ENCODE measurements at places on chromosomes 7 and 10.

DNA sequence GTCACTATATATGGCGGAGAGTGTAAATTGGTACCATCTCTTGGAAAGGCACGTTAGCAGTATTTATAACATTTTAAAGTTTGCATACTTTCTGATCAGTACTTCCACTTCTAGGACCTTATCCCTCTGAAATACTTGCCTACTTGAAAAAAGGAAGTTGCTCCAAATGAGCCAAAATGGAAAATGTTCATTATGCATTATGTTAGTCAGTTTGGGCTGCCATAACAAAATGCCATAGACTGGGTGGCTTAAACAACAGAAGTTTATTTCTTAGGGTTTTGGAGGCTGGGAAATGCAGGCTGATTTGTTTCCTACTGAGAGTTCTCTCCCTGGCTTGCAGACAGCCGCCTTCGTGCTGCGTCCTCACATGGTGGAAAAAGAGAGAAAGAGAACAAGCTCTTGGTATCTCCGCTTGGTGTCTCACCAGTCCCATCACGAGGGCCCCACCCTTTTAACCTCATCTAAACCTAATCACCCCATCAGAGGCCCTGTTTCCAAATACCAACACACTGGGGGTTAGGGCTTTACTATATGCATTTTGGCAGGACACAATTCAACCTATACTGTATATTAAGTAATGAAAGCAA lies 6.9 kb downstream of the SNX10 start:
- no peaks in the 10 kb centered on the region for H3K27me3 ChIP-seq
- no peak for DNase-seq
- no peak overlapping the region for H3K27ac ChIP-seq
- H3K4me3 ChIP-seq: no peak overlapping the region

- H3K4me3 ChIP-seq: no peak overlapping the region
- H3K27ac ChIP-seq: no peak overlapping the region
- H3K36me3 ChIP-seq: no peaks in the 10 kb centered on the region
- DNase-seq: no peak
- no peaks in the 10 kb centered on the region for H3K27me3 ChIP-seq
Observed at GRCh38 chr7:44368885-44369284, 43.5 kb upstream of the CAMK2B start.

DNA sequence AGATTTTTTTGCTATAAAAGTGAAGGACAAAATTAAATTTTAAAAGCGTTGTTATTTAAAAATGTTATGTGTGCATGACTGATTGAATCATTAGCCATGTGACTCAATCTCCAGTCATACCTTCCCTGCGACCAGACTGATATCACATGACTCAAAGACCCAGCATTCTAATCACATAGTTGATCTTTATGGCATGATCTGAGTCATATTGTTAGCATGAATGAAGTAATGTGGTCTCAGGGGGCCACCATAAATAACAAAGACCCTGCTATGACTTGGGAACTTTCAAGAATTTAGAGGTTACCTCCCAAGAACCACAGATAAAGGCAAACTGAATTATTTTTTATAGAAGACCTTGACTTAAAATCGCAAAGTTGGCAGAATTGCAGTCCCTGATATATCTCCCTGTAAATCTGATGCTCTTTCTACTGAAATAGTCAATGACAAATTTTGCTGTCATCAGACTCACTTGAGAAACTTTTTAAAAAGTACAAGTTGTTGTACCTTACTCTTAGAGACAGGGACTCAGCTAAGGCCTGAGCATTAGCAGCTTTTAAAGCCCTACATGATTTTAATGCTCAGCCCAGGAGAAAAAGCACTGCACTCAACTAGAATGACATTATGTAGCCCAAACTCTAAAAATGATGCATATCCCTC lies 717.3 kb downstream of the XPNPEP1 start:
- H3K4me3 ChIP-seq: no peak overlapping the region
- peaks cover 5% of the 10 kb centered on the region for H3K4me1 ChIP-seq
- peak; percentile 5 for DNase-seq
- no peaks in the 10 kb centered on the region for H3K27me3 ChIP-seq
- peak overlapping the region; percentile 6 for H3K27ac ChIP-seq

DNA sequence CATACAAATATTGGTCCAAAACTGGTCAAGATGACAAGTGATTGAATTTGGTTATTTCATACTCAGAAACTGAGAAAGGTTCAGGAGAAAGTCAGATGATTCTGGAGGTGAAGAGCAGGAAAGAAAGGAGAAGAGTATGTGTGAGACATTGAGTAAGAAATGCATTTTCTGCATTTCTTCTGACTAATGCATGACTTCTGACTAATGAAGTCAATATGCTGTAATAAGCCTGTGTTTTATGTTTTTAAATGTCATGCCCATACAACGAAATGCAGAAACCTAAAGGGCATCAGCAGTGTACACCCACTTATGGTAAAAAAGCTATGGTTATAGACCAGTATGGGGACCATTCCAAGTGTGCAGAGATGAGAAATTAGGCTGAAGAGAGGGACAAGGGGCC lies 1227.8 kb upstream of the SORCS1 start:
- H3K27ac ChIP-seq: no peak overlapping the region
- no peaks in the 10 kb centered on the region for H3K4me1 ChIP-seq
- H3K36me3 ChIP-seq: no peaks in the 10 kb centered on the region
- no peak overlapping the region for H3K4me3 ChIP-seq
- DNase-seq: no peak
- no peaks in the 10 kb centered on the region for H3K27me3 ChIP-seq

- H3K27me3 ChIP-seq: no peaks in the 10 kb centered on the region
- H3K4me1 ChIP-seq: no peaks in the 10 kb centered on the region
- no peak overlapping the region for H3K27ac ChIP-seq
- peak; percentile 50 for DNase-seq
- H3K36me3 ChIP-seq: no peaks in the 10 kb centered on the region
Observed at GRCh38 chr7:130381468-130382312, 1.4 kb downstream of the CPA1 start.

DNA sequence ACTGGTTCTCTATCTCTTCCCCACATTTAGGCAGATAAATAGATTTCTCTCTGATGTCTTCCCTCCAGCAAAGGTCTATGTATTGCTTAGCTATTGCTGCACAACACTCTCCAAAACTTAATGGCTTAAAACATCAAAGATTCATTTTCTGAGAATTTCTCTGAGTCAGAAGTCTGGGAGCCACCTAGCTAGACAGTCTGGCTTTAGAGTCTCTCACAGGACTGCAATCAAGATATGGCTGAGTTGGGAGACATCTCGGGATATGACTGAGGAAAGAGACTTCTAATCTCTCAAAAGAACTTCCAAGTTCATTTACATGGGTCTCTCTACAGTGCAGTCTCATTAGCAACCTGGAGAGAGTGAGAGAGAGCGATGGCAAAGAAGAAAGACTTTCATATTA lies 553.6 kb upstream of the GHITM start:
- no peak overlapping the region for H3K27ac ChIP-seq
- H3K4me3 ChIP-seq: no peak overlapping the region
- H3K4me1 ChIP-seq: no peaks in the 10 kb centered on the region
- no peak for DNase-seq
- H3K27me3 ChIP-seq: no peaks in the 10 kb centered on the region
- H3K36me3 ChIP-seq: no peaks in the 10 kb centered on the region

All from osteoblast (primary cell).